ENCODE measurements at places on chromosomes 13 and 19.

DNA sequence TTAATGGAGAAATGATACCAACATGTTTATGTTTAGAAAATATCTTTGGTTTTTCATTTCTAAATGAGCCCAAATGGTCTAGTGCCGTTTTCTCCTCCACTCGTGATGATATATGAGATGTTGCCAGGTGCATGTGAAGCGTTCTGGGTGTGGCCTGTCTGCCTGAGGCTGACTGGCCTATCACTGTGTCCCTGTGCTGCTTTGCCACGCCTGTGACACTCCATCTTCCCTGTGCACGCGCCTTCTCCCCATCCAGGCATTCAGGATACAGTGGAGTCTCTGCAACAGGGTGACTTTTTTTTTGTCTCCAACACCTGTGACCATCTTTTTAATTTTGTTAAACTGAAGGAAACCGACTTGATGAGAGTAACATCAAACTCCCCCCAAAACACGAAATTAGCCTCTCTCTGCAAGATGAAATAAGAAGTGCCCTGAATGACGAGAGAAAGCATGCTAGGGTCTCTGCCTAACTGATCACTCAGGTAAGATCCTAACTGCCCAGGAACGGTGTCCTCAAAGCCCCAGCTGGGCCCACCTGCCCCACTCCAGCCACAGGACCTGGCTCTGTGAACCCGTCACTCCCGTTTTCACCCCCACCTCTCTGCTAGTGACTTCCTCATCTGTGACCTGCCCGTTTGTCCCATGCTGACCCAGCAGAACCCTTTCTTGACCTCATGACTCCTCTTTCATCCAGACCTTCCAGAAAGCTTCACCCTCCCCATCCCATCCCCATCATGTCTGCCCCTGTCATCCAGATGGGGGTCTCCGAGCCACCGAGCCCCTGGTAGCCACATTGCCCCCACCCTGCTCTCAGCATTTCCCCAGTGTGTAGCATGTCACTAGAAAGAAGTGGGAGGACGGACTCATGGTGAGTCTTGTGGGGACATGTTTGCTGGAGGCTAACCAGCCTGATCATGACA is 33.2 kb upstream of the TFDP1 start:
- no peak for DNase-seq
- H3K27me3 ChIP-seq = no peaks in the 10 kb centered on the region
- H3K27ac ChIP-seq = no peak overlapping the region

- H3K27me3 ChIP-seq = no peaks in the 10 kb centered on the region
- no peak for DNase-seq
- no peak overlapping the region for H3K27ac ChIP-seq
- H3K4me1 ChIP-seq = no peaks in the 10 kb centered on the region
- no peaks in the 10 kb centered on the region for H3K36me3 ChIP-seq
- no peak overlapping the region for H3K4me3 ChIP-seq
Measured at GRCh38 chr13:24764276-24764630, 284 bp downstream of the RNF17 start.

DNA sequence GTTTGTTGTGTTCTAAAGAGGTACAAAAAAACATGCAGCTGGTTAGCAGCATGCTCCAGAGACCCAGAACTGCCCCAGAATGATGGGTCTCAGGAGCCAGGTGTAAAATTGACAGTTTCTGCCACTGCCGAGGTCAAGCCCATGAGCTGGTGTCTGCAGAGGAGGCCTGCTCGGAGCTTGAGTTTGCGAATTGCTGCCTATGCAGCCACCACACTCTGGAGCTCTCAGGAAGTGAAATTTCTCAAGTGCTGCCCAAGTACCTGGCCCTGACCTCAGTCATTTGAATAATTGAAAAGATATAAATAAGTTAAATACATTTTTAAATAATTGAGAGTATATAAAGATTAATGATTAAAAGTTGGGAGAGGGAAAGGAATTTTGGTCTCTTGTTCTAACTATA is 66.4 kb downstream of the ZAR1L start:
- H3K4me1 ChIP-seq = no peaks in the 10 kb centered on the region
- no peaks in the 10 kb centered on the region for H3K27me3 ChIP-seq
- H3K36me3 ChIP-seq = no peaks in the 10 kb centered on the region

DNA sequence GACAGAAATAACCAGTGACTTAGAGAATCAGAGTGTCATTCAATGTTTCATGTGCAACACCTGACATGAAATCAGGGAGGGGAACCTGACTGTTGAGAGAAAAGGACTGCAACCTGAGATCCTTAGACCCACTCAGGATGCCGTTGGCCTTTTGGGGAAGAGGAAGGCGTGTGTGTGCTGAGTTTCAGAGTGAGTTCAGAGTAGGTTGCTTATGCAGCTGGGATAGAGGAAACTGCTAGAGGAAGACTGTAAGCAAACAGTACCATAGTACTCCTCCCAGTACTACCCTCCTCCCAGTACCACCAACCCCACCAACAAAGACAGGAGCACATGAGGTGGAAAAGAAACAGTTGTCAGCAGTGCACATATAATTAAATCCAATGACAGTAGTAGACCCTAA is 63.7 kb downstream of the KL start:
- DNase-seq = no peak
- H3K27ac ChIP-seq = no peak overlapping the region
- no peaks in the 10 kb centered on the region for H3K27me3 ChIP-seq
- no peaks in the 10 kb centered on the region for H3K36me3 ChIP-seq
- H3K4me1 ChIP-seq = no peaks in the 10 kb centered on the region
- H3K4me3 ChIP-seq = no peak overlapping the region

GRCh38 chr19:51521781-51522180 is 9.7 kb downstream of the SIGLEC6 start:
- peaks cover 22% of the 10 kb centered on the region for H3K4me1 ChIP-seq
- H3K4me3 ChIP-seq = no peak overlapping the region
- H3K27ac ChIP-seq = no peak overlapping the region
- no peaks in the 10 kb centered on the region for H3K27me3 ChIP-seq
- DNase-seq = no peak

- no peaks in the 10 kb centered on the region for H3K36me3 ChIP-seq
- H3K27me3 ChIP-seq = no peaks in the 10 kb centered on the region
- no peak for DNase-seq
Measured at GRCh38 chr19:3476830-3477229, 3.5 kb downstream of the SMIM24 start.

DNA sequence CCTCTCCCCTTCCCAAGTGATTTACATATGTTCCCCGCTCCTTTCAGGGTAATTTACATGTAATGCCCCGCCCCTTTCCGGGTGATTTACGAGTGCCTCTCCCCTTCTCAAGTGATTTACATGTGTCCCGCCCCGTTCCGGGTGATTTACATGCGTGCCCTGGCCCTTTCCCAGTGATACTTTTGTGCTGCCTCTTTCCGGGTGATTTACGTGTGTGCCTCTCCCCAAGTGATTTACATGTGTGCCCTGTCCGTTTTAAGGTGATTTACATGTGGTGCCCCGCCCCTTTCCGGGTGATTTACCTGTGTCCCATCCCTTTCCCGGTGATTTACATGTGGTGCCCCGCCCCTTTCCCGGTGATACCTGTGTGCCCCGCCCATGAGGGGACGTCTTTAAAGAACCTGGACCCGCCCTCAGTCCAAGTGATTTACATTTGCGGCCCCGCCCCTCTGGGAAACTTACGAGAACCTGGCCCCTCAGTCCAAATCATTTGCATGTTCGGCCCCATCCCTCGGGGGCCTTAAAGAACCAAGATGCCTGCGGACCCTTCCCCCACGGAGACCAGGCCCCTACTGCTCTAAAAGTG is 559 bp upstream of the LENG9 start:
- peaks cover 16% of the 10 kb centered on the region for H3K4me1 ChIP-seq
- peak; percentile 98 for DNase-seq
- no peaks in the 10 kb centered on the region for H3K36me3 ChIP-seq

DNA sequence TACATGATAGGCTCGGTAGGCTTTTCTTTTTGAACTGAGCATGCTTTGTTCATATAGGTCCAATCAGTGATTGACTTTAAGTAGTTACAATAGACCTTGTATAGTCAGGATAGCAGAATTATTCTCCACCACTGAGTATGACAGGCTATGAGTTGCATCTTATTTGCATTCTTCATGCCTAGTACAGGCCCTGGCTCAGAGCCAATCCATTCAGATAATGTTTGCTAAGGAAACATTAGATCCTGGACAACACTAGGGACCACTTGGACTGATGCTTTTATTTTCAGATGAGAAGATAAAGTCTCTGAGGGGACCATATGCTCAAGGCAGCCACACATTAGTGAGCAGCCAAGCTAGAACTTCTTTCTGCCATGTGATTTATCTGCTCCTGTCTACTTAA is 133.9 kb downstream of the KL start:
- DNase-seq = no peak
- H3K36me3 ChIP-seq = no peaks in the 10 kb centered on the region
- H3K4me1 ChIP-seq = no peaks in the 10 kb centered on the region
- no peak overlapping the region for H3K27ac ChIP-seq
- no peak overlapping the region for H3K4me3 ChIP-seq

DNA sequence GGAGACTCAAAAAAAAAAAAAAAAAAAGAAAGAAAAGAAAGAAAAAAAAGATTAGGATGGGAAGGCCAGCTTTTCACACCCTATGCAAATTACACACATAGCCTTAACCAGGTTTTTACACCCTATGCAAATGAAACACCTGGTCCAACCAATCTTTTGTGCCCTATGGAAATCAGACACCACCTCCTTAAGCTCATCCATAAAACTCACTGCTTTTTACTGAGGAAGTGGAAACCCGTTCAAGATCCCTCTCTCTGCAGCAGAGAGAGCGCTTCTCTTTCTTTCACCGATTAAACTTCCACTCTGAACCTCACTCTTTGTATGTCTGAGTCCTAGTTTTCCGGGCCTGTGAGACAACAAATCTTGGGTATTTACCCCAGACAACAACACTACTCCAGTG is 25.3 kb upstream of the HOMER3 start:
- H3K4me1 ChIP-seq = peaks cover 7% of the 10 kb centered on the region
- H3K27ac ChIP-seq = no peak overlapping the region
- DNase-seq = no peak
- no peaks in the 10 kb centered on the region for H3K36me3 ChIP-seq
- no peak overlapping the region for H3K4me3 ChIP-seq
- H3K27me3 ChIP-seq = no peaks in the 10 kb centered on the region

GRCh38 chr13:20142023-20142926 is 18.6 kb downstream of the GJA3 start:
- H3K4me3 ChIP-seq = no peak overlapping the region
- peaks cover 6% of the 10 kb centered on the region for H3K4me1 ChIP-seq
- H3K36me3 ChIP-seq = no peaks in the 10 kb centered on the region
- DNase-seq = no peak
- peaks cover 16% of the 10 kb centered on the region for H3K27me3 ChIP-seq
- no peak overlapping the region for H3K27ac ChIP-seq

GRCh38 chr13:101529422-101529821 is 76.9 kb downstream of the ITGBL1 start:
- no peak for DNase-seq
- H3K36me3 ChIP-seq = no peaks in the 10 kb centered on the region
- H3K4me1 ChIP-seq = no peaks in the 10 kb centered on the region
- no peak overlapping the region for H3K4me3 ChIP-seq
- H3K27me3 ChIP-seq = no peaks in the 10 kb centered on the region

DNA sequence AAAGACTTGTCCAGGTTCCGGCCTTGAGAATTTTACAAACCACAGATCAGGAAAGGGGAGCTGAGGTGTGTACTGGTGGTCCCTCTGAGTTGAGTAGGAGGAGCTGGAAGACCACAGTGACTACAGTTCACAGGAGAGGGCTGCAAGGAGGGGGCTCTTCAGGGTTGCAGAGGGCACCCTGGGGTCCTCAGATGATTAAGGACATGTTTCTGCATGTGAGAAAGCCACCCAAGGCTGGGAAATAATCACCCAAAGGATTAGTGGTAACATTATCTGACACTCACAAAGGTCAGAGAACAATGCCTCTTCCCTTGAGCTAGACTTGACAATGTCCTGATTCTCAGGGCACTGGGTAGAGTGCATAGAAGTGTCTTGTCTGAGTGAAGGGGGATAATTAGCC is 540.4 kb downstream of the IRS2 start:
- no peaks in the 10 kb centered on the region for H3K4me1 ChIP-seq
- H3K27me3 ChIP-seq = peaks cover 2% of the 10 kb centered on the region
- no peak for DNase-seq
- H3K27ac ChIP-seq = no peak overlapping the region
- no peaks in the 10 kb centered on the region for H3K36me3 ChIP-seq

GRCh38 chr13:26037302-26037701 is 14.5 kb downstream of the SHISA2 start:
- no peak for DNase-seq
- H3K4me1 ChIP-seq = no peaks in the 10 kb centered on the region
- no peak overlapping the region for H3K27ac ChIP-seq
- H3K4me3 ChIP-seq = no peak overlapping the region
- H3K36me3 ChIP-seq = no peaks in the 10 kb centered on the region
- H3K27me3 ChIP-seq = no peaks in the 10 kb centered on the region

DNA sequence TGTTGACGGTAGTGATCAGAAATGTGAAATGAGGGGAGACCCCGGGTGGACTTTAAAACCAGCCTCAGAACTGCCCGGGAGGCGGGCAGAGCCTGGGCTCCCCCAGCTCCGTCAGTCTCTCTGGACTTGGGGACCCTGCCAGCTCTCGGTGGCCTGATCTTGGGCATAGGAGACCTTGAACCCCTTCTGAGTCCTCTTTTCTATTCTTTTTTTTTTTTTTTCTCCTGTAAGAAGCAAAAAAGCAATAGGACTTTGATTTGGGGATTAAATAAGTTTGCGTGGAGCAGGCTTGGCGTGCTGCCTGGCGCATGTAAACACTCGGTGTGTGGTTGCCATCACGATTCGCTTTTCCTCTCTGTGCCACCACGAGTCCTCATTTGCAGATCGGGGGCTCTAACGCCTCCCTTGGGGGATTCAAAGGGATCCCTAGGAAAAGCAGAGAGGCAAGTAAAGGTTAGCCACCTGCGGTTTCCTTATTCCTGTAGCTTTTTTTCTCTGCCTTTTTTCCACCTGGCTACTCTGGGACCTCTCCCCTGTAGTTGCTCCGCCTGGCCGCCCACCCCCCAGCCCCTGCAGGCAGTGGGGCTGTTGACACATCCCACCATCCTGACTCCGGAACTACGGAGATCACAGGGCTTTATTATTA is 1.3 kb downstream of the SAFB start:
- H3K36me3 ChIP-seq = peaks cover 10% of the 10 kb centered on the region
- H3K4me1 ChIP-seq = peaks cover 74% of the 10 kb centered on the region
- peak; percentile 35 for DNase-seq

DNA sequence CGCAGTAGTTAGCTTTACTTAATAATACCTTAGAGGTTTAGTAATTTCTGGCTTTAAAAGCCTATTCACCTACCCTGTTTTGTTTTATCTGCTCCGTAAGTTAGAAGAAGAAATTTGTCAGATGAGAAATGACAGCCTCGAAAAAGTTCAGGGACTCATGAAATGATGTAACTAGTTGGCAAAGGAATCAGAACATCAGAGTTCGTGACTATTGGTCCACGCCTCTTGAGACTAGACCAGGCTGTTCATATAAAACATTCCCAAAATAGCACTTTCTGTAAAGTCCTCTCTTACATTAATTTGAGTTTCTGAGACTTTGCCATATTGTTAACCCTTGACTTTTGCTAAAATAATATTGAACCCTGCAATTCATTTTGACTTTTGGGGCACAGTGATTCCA is 92.0 kb downstream of the HS6ST3 start:
- no peak overlapping the region for H3K27ac ChIP-seq
- no peaks in the 10 kb centered on the region for H3K36me3 ChIP-seq
- no peaks in the 10 kb centered on the region for H3K4me1 ChIP-seq
- no peaks in the 10 kb centered on the region for H3K27me3 ChIP-seq
- no peak for DNase-seq

Data from B cell (primary cell).